ENCODE measurements at places on chromosomes 7 and 10. TPM values are rescaled to one million over a fixed set of nuclear protein-coding genes. Genes with fewer than 3 reads are reported as not detected.

Gene MRLN
- total RNA-seq: not detected

Gene CCL24
- not detected for total RNA-seq

Gene NEBL
- not detected for total RNA-seq

DNA sequence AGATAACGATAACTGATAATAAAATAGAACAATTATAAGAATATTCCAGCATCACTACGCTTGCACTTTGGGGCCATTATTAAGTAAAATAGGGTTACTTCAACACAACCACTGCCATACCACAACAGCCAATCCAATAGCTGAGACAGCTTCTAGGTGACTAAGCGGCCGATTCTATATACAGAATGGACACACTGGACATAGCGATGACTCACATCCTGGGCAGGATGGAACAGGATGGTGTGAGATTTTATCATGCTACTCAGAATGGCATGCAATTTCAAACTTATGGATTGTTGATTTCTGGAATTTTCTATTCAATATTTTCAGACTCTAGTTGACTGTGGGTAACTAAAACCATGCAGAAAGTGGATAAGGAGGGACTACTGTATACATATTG, 920.9 kb downstream of the LRMDA start:
- DNase-seq: no peak

GRCh38 chr7:106887421-106887820, 22.3 kb downstream of the PIK3CG start:
- no peak for DNase-seq
